Caki2 (cell line): ENCODE measurements at places on chromosomes 16 and 17. TPM values are rescaled to one million over a fixed set of nuclear protein-coding genes. Genes with fewer than 3 reads are reported as not detected.

DNA sequence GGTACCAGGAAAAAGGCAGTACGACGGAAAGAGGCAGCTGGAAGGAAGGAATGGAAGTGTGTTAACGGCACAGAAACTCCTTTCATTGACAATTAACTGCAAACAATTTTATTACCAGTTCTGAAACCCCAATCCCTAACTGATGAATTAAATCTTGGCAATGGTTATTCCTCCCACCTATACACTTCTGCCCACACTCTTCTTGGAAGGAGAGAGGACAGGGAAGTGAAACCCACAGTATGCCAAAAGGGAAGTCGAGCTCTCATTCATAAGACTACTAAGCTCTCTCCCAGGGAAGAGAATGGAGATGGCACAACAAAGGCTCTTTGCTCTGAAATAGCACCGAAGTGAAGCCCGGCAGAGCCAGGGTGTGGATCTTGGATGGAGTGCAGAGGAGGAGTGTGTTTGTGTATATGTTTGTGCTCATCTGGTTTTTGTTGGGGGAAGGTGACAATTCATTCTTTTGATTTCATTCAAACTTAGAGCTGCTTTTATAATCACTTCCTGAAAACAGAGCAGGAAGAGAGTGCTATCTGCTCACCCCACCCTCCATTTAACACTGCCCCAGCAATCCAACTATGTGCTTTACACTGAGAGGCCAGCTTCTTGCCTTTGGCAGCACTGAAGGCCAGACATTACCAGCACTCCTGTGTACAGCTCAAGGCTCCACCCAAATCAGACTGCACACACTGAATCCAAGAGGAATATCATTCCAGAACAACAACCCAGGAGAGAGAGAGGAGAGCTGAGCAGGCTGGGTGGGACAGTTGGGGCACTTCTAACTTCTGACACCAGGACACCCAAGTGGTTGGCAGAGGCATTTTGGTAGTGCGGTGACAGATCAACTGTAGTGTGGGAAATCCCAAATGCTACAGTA lies 68.7 kb downstream of the HIC1 start:
- DNase-seq = no peak

GRCh38 chr17:11997147-11997971 lies at the start of gene ZNF18:
Gene ZNF18 (minus strand): TSS chr17:11997475. CDS start chr17:11992829, 4,646 bp downstream.
- peak; percentile 90 for DNase-seq

GRCh38 chr17:40076591-40076990 lies 13.8 kb downstream of the THRA start:
- no peak for DNase-seq

DNA sequence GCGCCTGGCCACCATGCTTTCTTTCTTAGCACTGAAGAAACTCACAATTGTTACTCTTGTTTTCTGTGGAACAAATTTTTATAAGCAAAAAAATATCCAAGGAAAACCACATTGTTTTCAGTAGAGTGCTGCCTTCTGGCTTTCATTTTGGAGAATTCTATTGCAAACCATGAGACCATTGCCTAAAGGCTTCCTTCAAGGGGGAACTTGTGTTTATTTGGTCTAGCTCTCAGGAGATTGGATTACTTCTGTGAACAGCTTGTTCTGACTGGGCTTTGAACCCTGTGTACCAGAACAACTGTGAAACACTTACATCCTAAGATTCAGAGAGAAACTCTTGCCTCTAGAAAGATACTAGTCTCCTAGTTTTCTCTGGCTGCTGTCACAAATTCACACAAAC lies 32.1 kb downstream of the TOM1L1 start:
- no peak for DNase-seq

- no peak for DNase-seq
Observed at GRCh38 chr16:85176541-85177447, 64.5 kb upstream of the CIBAR2 start.

DNA sequence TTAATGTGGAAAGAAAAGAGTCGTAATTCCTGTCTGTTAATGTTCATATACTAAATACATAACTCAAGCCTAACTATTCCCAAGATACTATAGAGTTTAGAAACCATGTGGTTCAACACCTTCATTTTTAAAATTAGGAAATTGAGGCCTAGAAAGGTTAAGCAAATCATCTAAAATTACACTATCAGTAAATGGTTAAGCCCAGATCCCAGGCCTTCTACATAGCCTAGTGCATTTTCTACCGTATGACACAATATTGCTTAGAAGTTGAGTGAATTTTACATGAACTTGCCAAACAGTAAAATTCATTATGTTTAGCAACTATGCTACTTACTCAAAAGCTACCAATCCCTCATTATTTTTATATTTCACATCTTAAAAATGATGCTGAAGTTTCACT lies 6.8 kb downstream of the NACA2 start:
- DNase-seq = no peak

Gene THRA
- 9.1 and 16.4 TPM in 2 replicates for total RNA-seq

- no peak for DNase-seq
Observed at GRCh38 chr17:19470530-19471261, 59.7 kb downstream of the RNF112 start.

- DNase-seq = no peak
Observed at GRCh38 chr16:65445313-65446260, 323.7 kb upstream of the CDH11 start.

GRCh38 chr16:58222532-58223316 lies 24.8 kb upstream of the CSNK2A2 start:
- peak; percentile 12 for DNase-seq

Gene DHX58
- total RNA-seq = 21.4 and 27.0 TPM in 2 replicates

Gene CMTM2
- not detected in 2 replicates for total RNA-seq

Gene TAT
- total RNA-seq = not detected in 2 replicates

DNA sequence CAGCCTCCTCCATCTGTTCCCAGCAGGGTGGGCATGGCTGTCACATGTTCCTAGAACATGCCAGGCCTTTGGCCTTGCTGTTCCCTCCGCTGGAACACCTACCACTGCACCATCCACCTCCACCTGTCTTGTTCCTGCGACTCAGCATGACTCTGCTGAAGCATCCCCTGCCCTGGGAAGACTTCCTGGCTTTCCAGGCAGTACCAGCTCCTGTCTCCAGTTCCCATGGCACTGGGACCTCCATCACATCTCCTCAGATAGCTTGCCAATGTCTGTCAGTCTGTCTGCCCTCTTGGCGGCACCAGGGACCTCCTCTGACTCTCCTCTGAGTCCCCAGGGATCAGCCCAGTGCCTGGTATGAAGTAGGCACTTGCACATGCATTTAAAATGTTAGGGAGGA lies 15.7 kb downstream of the PDP2 start:
- no peak for DNase-seq

GRCh38 chr16:15820837-15821236 lies 36.0 kb downstream of the MYH11 start:
- no peak for DNase-seq

Gene SLC5A10
- not detected in 2 replicates for total RNA-seq

Gene CCR7
- not detected in 2 replicates for total RNA-seq

- DNase-seq = no peak
Observed at GRCh38 chr17:10803830-10804475, at the start of gene TMEM238L. Gene TMEM238L (minus strand): TSS chr17:10804099. CDS start chr17:10803963, 136 bp downstream.

Gene KRT32
- total RNA-seq = not detected in 2 replicates

DNA sequence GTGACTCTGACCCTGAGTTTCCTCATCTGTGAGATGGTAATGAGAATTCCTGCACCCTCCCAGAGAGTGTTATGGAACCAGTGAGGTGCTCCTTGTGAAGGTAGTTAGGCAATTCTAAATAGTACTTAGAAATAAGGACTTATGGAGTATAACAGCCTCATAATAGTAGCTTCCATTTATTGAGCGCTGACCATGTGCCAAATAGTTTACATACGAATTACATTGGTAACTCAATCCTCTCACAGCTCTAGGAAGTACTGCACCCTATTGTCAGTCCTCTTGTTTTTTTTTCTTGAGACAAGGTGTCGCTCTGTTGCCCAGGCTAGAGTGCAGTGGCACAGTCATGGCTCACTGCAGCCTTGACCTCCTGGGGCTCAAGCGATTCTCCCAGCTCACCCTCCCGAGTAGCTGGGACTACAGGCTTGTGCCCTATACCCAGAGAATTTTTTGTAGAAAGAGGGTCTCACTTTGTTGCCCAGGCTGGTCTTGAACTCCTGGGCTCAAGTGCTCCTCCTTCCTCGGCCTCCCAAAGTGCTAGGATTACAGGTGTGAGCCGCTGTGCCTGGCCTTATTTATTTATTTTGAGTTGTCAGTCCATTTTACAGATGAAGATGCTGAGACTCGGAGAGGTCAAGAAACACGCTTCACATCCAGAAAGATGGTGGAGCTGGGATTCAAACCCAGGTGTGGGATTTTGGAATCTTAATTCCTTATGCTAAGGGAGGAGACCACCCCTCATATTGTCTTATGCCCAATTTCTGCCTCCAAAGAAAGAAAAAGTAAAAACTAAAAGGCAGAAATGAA lies 2.9 kb downstream of the TNS4 start:
- peak; percentile 50 for DNase-seq

Gene MRPL27
- 62.3 and 126 TPM in 2 replicates for total RNA-seq

DNA sequence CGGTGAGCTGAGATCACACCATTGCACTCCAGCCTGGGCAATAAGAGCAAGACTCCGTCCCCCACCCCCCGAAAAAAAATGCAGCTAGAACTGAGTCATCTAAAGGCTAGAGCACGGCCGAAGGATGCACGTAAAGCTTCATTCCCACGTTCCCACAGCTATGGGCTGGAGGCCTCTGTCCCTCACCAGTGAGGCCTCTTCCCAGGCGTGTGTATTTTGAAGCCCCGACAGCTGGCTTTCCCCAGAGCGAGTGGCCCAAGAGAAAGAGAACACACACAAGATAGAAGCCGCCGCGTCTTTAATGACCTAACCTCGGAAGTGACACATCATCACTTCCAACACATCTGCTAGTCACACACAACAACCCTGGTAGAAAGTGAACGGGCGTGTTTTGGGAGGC lies 6.6 kb upstream of the KCTD5 start:
- no peak for DNase-seq

- DNase-seq = peak; percentile 10
Observed at GRCh38 chr16:9836118-9836736, 346.0 kb downstream of the GRIN2A start.
